ENCODE measurements at places on chromosomes 3 and 15.
A peak's percentile ranks its signal among the peaks of the same experiment; 100 is the strongest.

- no peak for DNase-seq
These were observed 264.9 kb upstream of the TPM1 start for GRCh38 chr15:62777671-62778070.

- DNase-seq, result no peak
These were observed 322.6 kb downstream of the THSD4 start for GRCh38 chr15:71437919-71438318.

GRCh38 chr3:147412261-147412916 is 3.2 kb downstream of the ZIC1 start:
- no peak for DNase-seq

DNA sequence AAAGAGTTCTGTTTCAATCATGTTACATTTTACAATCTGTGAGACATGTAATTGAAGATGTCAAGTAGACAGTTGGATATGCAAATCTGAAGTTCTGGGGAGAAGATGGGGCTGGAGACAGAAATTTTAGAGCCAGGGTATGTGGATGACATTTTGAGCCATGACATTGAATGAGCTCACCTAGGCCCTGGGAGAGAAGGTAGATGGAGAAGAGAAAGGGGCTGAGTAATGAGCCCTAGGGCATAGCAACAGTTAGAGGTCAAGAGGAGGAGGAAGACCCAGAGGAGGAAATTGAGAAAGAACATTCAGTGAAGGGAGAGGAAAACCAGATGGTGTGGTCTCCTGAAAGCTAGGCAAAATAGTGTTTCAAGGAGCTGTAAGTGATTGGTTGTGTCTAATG is 15.3 kb downstream of the TMEM266 start:
- DNase-seq, result no peak

- no peak for DNase-seq
These were observed 30.1 kb downstream of the GLCE start for GRCh38 chr15:69190504-69190903.

GRCh38 chr3:184713040-184713355 is 1.1 kb upstream of the MAGEF1 start:
- no peak for DNase-seq

DNA sequence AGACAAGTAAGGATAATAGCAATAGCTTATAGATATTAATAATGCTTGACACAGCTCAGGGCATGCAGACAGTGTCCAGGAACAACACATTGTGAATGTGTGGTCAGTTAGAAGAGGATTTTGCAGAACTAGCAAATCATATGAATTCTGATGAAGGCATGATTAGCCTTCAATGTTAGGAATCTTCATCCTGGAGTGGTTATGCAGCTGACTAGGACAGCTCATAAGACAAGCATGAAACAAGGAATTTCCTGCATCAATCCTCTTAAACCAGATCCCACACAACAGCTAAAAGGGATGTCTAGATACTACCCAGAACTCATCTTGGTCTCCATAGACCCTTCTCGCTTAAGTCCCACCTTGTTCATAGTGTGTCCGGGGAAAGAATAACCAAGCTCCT is 499.0 kb upstream of the ATP11B start:
- DNase-seq, result no peak

DNA sequence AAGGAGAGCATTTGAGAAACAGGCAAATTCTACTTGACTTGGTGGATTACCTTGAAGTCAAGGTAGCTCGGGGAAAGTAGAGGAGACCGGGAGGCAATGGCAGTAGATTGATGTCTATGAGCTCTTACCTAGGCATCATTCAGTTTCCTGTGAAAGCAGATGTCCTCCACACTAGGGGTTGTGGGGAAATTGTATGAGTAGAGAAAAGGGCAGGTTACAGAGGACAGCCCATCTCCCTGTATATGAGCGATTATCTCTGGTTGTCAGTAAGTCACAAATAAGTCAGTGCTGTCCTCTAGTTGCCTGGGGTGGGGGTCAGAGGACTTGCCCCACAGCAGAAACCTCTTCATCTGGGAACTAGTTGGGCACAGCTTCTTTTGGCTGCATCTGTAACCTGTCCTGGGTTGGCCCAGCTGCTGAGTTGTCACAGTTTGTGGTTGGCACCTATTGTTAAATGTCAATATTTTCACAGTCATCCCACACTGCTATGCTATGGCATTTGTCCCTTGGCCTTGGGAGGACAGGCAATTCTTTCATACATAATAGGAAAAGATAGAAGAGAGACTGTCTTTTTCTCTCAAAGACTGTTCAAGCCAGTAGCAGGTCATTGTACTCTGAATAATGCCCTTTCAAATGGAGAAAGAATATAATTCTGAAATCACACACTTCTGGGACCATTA is 53.6 kb upstream of the LRRFIP2 start:
- DNase-seq, result no peak

- peak; percentile 98 for DNase-seq
These were observed 10.0 kb downstream of the GNAI2 start for GRCh38 chr3:50245831-50246516.

DNA sequence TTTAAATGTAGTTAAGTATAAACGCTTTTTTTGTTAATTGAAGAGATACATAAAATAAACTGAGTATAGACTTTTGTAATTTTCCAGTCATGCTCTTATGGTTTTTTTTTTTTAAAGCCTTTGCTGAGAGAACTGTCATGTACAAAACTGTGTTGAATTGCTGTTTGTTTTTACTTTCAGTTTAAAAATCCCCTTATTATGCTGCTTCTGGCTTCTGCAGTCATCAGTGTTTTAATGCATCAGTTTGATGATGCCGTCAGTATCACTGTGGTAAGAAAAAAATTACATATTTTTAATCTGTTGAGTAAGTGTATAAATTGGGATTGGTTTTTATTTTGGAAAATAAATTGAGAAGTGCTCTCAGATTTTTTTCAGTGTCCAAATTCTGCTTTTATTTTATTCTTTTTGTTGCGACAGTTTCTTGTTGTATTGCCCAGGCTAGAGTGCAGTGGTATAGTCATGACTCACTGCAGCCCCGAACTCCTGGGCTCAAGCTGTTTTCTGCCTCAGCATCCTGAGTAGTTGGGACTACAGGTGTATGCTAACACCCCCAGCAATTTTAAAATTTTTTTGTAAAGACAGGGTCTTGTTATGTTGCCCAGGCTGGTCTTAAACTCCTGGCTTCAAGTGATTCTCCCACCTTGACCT is 40.7 kb downstream of the ATP2C1 start:
- no peak for DNase-seq

DNA sequence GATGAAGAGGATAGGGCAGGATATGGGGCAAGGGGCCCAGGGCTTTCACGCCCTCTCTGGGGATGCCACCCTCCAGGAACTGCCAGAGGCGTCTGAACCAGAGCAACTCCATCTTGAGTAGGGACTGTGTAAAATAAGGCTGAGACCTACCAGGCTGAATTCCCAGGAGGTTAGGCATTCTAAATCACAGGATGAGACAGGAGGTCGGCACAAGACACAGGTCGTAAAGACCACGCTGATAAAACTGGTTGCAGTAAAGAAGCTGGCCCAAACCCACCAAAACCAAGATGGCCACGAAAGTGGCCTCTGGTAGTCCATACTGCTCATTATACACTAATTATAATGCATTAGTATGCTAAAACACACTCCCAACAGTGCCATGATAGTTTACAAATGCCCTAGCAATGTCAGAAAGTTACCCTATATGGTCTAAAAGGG is 40.7 kb downstream of the HERC1 start:
- no peak for DNase-seq

DNA sequence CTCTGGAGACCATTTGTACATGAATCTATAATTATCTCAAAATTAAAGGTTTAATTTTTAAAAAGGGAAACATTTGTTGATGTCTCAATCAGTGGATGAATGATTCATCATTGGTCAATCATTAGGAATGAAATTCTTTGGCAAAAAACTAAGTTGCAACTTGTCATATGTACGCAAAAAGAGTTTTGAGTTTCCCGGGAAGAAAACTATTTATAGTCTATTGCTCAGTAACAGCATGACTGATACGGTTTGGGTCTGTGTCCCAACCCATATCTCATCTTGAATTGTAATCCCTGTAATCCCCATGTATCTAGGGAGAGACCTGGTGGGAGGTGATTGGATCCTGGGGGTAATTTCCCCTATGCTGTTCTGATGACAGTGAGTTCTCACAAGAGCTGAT is 765.8 kb upstream of the ROBO1 start:
- DNase-seq, result no peak

GRCh38 chr15:71125831-71126450 is 10.7 kb downstream of the THSD4 start:
- no peak for DNase-seq

DNA sequence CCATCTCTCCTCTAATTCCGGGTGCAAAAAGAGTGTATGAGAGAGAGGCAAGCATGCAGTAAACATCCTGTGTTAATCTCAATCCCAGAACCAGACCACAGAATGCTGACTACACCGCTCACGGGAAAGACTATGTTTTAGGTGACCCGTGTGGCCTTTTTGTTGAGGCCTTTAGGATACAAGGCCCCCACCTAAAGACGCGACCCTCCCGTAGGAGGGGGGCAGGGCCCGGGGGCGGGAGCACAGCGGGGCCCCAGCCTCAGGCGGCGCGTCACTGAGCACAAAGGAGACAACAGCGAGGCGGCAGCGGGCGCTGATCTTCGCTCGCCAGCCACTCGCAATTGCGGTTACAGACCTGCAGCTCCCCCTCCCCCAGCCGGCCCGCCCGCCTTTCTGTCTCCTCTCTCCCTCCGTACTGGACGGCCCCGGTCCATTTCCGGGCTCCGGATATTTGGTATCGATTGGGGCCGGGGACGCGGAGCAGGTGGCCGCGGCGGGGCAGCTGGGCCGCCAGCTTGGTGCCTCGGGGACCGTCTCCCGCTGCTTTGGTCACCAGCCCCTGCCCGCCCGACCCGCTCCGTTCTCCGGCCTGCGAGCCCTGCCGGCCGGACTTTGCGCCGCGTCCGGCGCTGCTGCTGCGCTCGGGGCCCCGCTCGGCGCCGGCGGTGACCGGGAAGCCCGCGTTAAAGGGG is at the start of gene CCDC50:
Gene CCDC50, plus strand, starts transcription at position 433 of the 692 bp plus-strand sequence. CDS start 281 bp downstream, outside the sequence.
- DNase-seq, result peak; percentile 72

All from neural crest cell (in vitro differentiated cells).